ENCODE measurements at places on chromosomes 2 and 18.

GRCh38 chr2:88690591-88691338 lies 708 bp upstream of the RPIA start:
- H3K4me3 ChIP-seq, result peak overlapping the region; percentile 98
- no peak for DNase-seq
- H3K36me3 ChIP-seq, result peaks cover 44% of the 10 kb centered on the region
- peaks cover 37% of the 10 kb centered on the region for H3K4me1 ChIP-seq

- DNase-seq, result no peak
- H3K27ac ChIP-seq, result peak overlapping the region; percentile 37
- no peaks in the 10 kb centered on the region for H3K4me1 ChIP-seq
- H3K4me3 ChIP-seq, result no peak overlapping the region
Measured at GRCh38 chr18:27871726-27872125, 305.2 kb downstream of the CDH2 start.

GRCh38 chr2:215441560-215442400 lies 5.9 kb upstream of the FN1 start:
- no peak for DNase-seq
- H3K27me3 ChIP-seq, result no peaks in the 10 kb centered on the region
- H3K27ac ChIP-seq, result peak overlapping the region; percentile 32
- peaks cover 37% of the 10 kb centered on the region for H3K4me1 ChIP-seq
- no peak overlapping the region for H3K4me3 ChIP-seq

GRCh38 chr2:239688122-239688681 lies 287.4 kb upstream of the HDAC4 start:
- no peak overlapping the region for H3K27ac ChIP-seq
- H3K4me3 ChIP-seq, result no peak overlapping the region
- H3K4me1 ChIP-seq, result peaks cover 37% of the 10 kb centered on the region
- peaks cover 33% of the 10 kb centered on the region for H3K27me3 ChIP-seq
- DNase-seq, result peak; percentile 21
- no peaks in the 10 kb centered on the region for H3K36me3 ChIP-seq

DNA sequence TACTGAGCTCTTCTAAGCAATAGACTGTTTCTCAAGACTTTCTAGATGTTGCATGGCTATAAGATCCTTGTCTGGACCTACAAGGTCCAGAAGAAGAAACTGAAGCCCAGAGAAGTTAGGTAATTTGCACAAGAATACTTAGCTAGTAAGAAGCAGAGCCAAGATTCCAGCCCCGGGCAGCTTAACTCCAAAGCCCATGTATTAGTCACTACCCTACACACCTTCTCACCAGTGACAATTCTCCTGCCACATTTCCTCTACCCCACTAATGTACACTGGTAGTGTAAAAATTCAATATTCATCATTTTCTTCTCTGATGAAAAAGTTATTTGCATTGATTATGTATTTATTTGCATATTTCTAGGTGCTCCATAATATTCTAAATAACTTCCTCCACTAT lies 95.5 kb upstream of the CREB1 start:
- no peak overlapping the region for H3K27ac ChIP-seq
- DNase-seq, result no peak
- no peak overlapping the region for H3K4me3 ChIP-seq
- peaks cover 16% of the 10 kb centered on the region for H3K4me1 ChIP-seq

Data from nephron progenitor cell (in vitro differentiated cells).